ENCODE measurements at places on chromosomes 1 and 21.

GRCh38 chr1:25952841-25953401, 44.9 kb downstream of the PAFAH2 start:
- DNase-seq, result peak; percentile 93

- no peak for DNase-seq
These were observed 8.8 kb downstream of the FAM151A start for GRCh38 chr1:54614563-54614962.

GRCh38 chr1:173050865-173051264, at the start of gene TNFSF18:
TNFSF18 (minus strand) TSS chr1:173050941; CDS start chr1:173050896, 45 bp downstream.
- DNase-seq, result peak; percentile 18

GRCh38 chr1:60863131-60863530, 219.2 kb upstream of the NFIA start:
- DNase-seq, result no peak

DNA sequence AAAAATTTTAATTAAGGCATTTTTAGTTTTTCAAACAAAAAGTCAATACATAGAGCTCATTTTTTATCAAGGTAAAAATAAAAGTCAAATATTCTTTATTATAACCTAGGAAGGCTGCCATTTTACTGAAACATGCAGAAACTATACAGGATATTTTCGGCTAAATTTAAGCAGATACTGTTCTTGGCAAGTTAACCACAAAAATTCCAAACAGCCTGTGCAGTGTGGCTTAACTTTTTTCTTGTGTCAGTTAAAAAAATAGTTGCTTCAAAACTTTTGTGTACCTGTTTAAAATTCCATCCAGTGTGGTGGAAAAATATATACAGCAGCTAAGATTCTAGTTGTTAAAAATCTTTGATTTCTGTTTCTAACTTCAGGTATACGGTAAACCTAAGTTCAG, 135.0 kb downstream of the ATP5PO start:
- no peak for DNase-seq
